ENCODE measurements at places on chromosomes 4 and X.
A peak's percentile ranks its signal among the peaks of the same experiment; 100 is the strongest.

DNA sequence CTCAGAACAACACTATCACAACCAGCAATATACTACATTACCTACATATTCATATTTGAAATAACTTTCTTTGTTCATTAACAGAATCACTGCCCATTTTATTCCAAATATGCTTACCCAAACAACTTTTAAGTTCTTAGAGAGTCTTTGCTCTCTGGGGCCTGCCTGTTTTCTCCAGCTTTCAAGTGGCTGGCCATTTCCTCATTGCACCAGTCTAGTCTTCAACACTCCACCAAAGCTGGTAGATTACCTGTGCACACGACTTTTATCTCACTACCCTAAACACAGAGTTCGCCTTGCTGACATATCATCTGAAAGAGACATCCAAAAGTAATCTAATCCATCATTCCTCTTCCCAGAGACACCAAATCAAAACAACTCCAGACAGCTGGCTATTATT lies 66.2 kb downstream of the PRDM5 start:
- no peak for DNase-seq

DNA sequence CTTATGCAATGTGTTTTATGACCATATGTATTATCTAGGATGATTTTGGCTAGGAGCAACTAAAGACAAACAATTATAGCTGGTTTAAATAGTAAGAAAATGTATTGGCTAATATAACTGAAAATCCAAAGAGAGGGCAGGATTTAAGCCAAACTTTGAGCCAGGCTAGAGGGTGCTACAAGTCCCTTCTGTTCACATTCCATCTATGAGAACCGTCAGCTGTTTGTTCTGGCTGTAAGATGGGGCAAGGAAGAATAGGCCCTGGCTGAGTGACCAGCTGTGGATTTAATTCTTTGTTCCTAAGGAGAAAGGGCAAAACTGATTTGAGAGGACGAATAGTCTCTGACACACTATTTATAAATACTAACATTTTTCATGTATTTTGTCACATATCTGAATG lies 79.2 kb upstream of the UGT8 start:
- DNase-seq, result no peak

DNA sequence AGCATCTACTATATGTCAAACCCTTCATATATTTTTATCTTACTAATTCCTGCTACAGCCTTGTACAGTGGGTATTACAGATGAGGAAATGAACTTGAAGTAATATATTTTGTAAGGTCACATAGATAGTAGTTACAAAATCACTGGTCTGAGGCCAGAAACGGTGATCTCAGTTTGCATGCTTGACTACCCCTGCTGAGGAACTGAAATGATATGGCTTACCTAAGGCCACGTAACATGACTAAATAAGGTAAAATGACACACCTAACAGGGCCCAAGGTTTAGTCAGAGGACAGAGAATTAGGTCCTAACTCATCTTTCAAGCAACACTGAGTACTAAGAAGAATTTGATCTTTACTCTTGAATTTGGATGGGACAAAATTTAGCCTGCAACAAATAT lies 1.5 kb upstream of the COMMD8 start:
- DNase-seq, result no peak

- DNase-seq, result no peak
Observed at GRCh38 chrX:100680756-100681155, 36.8 kb downstream of the SRPX2 start.

GRCh38 chr4:2794486-2795299 lies 1.8 kb downstream of the SH3BP2 start:
- DNase-seq, result peak; percentile 77

DNA sequence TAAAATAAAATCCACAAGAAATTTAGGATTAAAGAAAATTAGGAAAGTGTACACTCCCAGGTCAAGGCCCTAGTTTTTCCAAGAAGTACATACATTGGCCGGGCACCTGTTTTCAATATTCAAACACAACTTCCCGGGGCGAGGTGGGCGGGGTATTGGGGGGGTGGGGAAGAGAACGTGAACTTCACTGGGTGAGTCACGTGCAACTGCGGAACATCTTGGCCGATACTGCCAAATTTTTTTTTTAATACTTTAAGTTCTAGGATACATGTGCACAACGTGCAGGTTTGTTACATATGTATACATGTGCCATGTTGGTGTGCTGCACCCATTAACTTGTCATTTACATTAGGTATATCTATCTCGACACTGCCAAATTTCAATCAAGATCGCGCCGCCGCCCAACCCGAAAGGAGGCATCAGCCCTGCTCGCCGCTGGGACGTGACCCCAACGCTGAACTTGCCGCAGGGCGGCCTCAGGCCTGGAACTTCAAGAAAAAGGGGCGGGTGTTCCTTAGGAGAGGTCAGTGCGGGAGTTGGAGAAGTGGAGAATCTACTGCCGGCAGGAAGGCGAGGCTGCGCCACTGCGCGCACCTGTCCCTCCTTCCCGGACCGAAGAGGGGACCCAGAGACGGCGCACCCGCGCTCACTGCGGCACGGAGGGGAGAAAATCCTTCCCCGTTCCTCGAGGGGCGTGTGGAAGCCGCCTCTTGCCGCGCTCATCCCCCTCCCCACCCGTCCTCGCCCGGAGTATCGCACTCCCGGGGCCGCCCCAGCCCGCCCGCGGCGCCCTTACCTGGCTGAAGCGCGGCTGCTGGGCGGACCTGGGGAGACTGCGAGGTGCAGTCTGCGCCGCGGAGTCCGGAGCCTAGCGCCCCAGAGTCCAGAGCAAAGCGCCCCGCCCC lies at the start of gene TEC:
Gene TEC, minus strand, starts transcription at position 883 of the 905 bp plus-strand sequence. CDS start 41,224 bp downstream, outside the sequence.
- DNase-seq, result peak; percentile 42

DNA sequence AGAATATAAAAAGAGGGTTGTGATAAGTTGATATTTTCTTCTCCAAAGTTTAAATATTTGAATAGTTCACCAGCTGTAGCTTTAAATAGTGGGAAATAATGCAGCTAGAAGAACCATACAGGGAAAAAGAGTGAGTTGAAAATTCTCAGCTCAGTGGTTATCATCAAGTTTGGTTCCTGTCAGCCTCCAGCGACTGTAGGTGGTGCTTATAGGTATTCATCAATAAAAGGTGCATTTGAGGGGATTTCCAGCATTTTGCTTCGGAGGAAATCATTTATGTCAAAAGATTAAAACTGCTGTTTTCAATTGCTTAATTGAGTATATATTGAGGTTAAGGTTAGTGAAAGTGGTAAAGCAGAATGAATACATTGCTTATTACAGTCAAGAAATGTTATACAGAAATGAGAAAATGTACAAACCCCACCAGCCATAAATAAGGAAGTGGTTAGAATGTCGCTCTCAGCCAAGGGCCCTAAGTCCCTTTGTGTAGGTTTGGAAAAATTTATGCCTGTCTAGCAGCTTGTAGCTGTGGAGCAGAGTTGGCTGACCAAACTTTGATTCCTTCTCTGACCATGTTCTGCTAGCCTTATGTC lies 532.9 kb upstream of the FTHL17 start:
- no peak for DNase-seq

GRCh38 chr4:81491943-81492342 lies 20.2 kb upstream of the RASGEF1B start:
- peak; percentile 99 for DNase-seq

- no peak for DNase-seq
Observed at GRCh38 chrX:11148401-11148800, 37.3 kb downstream of the HCCS start.

Measured in inflammatory macrophage treated with lipopolysaccharide for 1 hour (primary cell).